ENCODE measurements at places on chromosomes 13 and 19. TPM values are rescaled to one million over a fixed set of nuclear protein-coding genes. Genes with fewer than 3 reads are reported as not detected.

DNA sequence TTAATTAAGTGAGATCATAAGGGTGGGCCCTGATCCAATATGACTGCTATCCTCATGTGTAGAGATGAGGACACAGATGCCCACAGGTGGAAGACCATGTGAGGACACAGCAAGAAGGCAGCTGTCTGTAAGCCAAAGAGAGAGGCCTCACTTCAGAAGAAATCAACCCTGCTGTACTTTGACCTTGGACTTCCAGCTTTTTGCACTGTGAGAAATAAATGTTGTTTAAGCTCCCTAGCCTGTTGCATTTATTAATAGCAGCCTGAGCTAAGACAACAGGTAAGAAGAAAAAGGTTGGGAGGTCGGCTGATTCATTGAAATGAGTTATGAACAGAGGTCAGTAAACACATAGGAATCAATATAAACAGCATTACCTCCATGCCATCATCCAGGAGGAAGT lies 14.8 kb downstream of the PARP4 start:
- DNase-seq: no peak

DNA sequence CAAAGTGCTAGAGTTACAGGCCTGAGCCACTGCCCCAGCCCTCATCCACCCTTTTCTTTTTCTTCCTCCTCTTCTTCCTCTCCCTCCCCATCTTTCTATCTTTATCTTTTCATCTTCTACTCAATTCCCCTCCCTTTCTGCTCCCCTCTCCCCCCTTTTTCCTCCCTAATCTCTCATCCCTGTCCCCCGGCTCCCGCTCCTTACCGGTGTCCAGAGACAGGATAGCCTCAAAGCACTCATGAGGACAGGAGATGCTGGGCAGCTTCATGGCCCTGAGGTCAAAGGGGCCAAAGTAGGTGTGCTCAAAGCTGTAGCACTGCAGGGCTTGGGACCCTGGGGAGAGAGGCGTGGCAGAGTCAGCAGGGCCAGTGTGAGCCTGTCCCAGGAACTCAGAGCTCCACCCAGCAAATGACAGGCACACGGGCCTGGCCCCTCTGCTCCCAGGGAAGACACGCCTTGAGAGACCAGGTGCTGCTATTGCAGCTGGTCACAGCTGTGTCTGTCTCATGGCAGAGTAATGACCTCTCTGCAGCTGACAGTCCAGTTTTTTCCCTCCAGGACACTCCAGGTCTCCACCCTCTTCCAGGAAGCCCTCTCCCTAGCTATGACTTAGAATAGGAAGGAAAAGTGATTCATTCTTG lies 2.6 kb downstream of the LYPD5 start:
- no peak for DNase-seq

GRCh38 chr19:5971714-5972354 lies 6.1 kb downstream of the RANBP3 start:
- DNase-seq: no peak

GRCh38 chr19:48551437-48552302 lies at the start of gene SULT2B1:
TSS of gene SULT2B1 (plus strand) at chr19:48552172. CDS start at chr19:48552253, 81 bp downstream.
- peak; percentile 86 for DNase-seq

- DNase-seq: no peak
Observed at GRCh38 chr13:51626749-51627148, 42.5 kb downstream of the WDFY2 start.

- no peak for DNase-seq
Observed at GRCh38 chr19:55486971-55487923, 989 bp upstream of the SSC5D start.

Gene LGALS14
- total RNA-seq: not detected

Gene KLF1
- not detected for total RNA-seq

Measured in Calu3 (cell line).